Pulmonary artery endothelial cell (primary cell): ENCODE measurements at places on chromosomes 3 and 15.
A peak's percentile ranks its signal among the peaks of the same experiment; 100 is the strongest.

DNA sequence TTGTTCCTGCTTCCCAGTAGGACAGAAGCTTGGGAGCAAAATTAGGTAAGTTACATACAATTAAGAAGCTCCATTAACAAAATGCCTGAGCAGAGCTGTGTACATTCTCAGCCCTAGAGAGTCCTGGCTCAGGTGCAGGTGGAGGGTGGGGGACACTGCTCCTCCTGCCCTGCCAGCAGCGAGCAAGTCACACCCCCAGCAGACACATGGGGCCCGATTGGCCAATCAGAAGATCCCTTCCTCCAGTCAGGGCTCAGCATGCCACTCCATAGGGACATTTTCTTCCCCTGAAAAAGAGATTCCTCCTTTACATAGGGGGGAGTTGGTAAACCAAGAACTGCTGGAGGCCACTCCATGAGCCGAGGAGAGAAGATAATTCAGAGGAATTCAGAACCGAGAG is 62.1 kb downstream of the PLXNA1 start:
- DNase-seq, result no peak

GRCh38 chr3:61420136-61420759 is 141.1 kb upstream of the PTPRG start:
- DNase-seq, result no peak

DNA sequence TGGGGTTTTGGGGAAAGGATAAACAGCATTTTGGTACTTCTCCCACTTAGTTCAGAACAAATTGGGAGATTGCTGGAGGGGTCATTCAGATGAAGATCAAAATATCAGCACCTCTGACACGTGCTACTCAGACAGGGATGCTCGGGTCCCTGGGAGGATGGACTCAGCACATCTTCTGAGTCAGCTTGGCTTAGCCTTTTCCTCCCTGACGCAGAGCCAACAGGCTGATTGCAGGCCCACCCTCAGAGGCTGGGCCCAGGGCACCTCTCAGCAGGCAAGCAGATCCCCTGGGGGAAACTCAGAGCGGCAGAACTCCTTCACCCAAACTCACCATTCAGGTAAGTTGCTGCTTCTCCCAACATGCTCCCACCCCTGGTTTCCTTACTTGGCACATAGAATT is 304.9 kb downstream of the TLE3 start:
- no peak for DNase-seq

- no peak for DNase-seq
Observed at GRCh38 chr3:33644582-33644981, 73.5 kb downstream of the CLASP2 start.

- DNase-seq, result no peak
Observed at GRCh38 chr3:88985491-88985890, 121.9 kb upstream of the EPHA3 start.

- DNase-seq, result no peak
Observed at GRCh38 chr15:31298707-31299172, 27.9 kb upstream of the KLF13 start.

- no peak for DNase-seq
Observed at GRCh38 chr15:76951220-76951619, 19.7 kb downstream of the RCN2 start.

DNA sequence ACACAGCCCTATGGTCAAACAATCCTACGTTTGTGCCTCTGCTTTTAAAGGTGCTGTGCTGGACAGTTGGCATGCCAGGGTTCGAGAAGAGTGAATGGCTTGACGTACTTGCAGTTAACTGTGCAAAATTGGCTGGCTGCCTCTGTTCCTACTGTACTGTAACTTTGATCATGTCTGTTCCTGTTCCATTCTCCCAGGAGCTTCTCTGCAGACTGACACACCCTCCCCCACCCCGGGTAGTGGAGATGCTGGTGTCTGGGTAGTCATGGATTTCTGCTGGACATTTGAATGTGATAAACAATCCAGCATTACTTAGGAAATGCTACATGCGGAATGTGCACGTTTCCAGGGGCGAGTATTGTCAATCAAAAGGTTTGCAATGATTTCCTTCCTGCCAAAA is 6.5 kb upstream of the VILL start:
- DNase-seq, result no peak

GRCh38 chr3:88034491-88035275 is 24.1 kb downstream of the CGGBP1 start:
- no peak for DNase-seq

DNA sequence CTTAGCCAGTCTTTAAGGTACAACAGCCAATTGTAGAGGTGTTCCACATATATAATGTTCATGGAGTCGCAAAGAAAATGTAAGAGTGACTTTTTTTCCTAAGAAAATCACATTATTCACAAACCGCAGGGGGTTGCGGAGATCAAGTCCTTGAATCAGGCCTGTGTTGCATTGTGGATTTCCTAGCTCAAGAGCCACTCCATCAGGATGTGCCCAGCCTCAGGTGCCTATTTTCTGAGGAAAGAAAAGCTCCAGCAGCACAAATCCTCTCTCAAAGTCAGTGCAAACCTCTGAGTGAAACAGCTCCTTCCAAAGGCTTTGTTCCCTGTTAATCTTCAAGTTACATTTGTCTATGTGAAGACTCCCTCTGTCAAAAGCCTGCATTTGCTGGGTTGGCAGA is 349.4 kb downstream of the CLSTN2 start:
- DNase-seq, result no peak

- no peak for DNase-seq
Observed at GRCh38 chr3:45544024-45544716, 50.4 kb upstream of the LIMD1 start.

GRCh38 chr3:27610800-27611525 is 111.2 kb downstream of the EOMES start:
- no peak for DNase-seq

DNA sequence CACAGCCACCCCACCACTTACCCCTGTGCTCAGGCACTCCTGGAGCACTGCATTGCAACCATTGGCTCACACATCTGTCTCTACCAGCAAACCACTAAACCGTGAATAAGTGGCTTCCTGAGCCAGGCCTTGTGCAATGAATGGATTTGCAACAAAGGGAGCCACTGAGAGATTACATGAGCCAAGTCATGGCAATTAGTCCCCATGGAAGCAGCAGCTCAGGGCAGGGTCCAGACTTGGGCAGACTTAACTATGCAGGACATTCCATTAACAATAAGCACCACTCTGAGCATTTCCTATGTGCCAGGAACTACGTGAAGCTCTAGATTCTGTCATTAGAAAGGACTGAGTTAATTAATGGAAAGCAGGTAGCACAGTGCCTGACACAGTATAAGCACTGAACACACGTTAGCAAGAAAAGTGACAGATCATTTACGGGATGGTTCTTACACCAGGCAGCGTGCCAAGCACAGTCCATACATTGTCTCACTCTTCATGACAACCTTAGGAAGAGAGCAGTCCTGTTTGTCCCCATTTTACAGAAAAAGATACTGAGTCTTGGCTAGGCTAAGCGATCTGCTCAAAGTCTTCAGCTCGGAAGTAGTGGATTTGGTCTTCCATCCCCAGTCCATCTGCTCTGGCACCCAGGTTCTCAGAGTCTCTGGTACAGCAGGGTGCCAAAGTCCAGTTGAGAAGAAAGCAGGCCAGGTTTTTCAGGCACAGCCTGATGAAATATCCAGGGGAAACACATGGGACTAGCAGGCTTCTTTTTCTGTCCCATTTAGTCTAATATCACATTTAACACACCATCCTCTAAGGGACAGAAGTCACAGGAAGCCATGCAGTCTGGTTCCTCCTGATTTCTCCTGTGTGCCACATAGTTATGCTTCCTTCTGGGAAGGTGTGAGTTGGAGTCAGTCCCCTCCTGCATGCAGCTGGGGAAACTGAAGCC is 44.1 kb downstream of the LIPC start:
- DNase-seq, result peak; percentile 51

GRCh38 chr3:7779331-7779730 is 722.3 kb upstream of the LMCD1 start:
- no peak for DNase-seq

DNA sequence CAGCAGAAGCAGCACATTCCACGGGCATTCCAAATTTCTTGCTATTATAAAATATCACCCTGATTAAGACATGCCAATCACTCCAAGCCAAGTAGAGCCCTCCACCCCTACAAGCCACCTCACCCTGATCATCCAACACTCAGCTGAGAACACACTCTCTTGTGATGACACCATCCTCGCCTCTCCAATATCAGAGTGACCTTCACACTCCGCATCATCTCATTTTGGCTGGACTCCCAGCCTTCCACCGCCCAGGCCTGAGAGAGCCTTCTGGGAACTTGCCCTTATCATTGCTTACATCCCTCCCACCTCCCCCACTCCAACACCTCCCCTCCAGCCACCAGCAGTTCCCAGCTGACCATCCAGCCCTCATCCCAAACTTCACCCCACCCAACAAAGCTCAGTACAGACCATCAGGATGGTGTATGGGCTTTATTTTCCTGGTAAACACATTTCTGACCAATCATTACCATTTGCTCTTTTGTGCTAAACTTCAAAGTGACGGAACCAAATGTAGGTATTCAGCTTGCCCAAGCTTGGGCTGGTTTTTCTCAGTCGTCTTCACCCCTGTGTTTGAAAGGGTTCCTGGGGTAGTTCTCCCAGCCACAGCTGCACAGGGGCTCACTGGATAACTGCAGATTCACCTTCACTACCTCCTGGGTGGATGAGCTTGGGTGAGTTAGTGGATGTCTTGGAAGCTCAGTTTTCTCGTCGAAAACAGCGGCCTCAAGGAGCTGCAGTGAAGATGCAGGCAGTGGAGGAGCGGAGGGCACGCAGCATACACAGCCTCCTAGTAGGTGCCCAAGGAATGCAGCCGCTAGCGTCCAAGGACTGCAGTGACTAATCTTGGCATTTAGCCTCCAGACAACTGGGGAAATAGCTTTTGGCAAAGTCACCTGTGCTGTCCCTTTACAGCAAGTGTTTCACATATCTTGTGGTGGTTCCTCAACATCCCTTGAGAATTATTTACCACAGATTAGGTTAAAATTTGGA is 115.1 kb downstream of the LIPC start:
- peak; percentile 68 for DNase-seq

- no peak for DNase-seq
Observed at GRCh38 chr3:14867936-14868570, 49.3 kb downstream of the FGD5 start.

- DNase-seq, result no peak
Observed at GRCh38 chr15:98924401-98925049, 83.1 kb downstream of the PGPEP1L start.

DNA sequence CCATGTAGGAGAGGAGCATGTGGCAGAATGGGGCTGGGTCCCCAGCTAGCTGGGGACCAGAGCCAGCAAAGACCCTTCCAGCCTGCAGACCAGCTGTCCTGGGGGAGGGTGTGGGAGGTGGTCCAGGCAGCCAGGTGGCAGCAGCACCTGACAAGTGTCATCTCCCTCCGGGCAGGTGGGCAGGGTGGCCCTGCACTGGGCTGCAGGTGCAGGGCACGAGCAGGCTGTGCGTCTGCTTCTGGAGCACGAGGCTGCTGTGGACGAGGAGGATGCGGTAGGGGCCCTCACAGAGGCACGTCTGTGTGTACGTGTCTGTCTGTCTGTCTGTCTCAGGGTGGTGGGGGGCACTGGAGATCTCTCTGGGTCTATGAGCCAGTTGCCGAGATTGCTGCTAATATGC is 5.5 kb downstream of the ANKDD1A start:
- DNase-seq, result no peak

- no peak for DNase-seq
Observed at GRCh38 chr15:89826671-89827655, 12.3 kb upstream of the ANPEP start.

GRCh38 chr15:28876131-28876844 is 9.5 kb upstream of the APBA2 start:
- DNase-seq, result no peak

DNA sequence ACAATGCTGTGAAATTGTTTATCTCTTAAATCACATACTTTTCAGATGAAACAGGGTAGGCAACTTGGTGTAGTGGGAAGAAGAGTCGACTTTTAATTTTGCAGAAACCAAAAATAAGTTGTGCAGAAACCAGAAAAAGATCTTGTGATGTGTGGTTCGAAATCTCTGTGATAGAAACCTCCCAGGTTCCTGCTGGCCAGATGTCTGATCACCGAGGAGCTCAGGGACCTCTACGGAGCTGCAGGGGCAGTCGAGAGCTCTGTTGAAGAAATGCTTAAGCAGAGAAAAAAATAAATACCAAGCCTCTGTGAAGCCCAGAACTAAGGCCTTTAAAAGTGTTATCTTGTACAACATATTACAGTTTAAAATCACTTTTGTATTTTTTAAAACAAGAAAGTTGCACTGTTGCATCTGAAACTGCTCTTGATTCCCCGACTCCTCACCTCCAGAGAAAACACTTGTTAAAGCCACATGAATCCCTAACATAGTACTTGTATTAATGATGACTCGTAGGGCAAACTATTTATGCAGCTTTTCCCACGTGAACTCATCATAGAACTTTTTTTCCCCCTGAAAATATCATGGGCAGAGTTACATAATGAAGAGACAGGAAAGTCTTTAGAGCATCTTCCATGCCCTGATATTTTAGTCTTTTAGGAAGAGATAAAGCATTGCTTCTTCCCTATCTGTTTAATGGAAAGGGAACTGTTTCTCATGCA is 51.3 kb downstream of the CCK start:
- no peak for DNase-seq
